Stimulated activated CD4-positive, alpha-beta T cell treated with anti-CD3 and anti-CD28 coated beads, Interleukin-4, amount 100 ng/mL, for 48 hours (primary cell): ENCODE measurements at places on chromosomes 5 and 9.

- DNase-seq: no peak
Measured at GRCh38 chr5:18764161-18764560, 1129.9 kb downstream of the TAF11L14 start.

DNA sequence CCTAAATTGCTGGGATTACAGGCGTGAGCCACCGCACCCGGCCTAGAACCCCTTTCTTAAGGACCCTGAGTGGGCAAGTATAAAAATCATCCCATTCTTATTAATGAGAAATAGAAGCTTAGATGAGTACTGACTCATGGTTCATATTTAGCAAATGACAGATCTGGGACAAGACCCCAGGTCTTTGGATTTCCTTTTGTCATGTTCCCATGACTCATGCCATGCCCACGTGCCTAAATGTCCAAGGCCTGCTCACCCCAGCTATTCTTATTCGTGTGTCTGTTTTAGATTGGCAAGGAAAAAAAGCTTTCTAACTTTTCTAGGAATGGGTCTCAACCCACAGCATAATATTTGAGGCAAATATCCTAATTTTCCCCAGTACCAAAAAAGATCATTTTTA is 57.7 kb upstream of the RPS23 start:
- no peak for DNase-seq

DNA sequence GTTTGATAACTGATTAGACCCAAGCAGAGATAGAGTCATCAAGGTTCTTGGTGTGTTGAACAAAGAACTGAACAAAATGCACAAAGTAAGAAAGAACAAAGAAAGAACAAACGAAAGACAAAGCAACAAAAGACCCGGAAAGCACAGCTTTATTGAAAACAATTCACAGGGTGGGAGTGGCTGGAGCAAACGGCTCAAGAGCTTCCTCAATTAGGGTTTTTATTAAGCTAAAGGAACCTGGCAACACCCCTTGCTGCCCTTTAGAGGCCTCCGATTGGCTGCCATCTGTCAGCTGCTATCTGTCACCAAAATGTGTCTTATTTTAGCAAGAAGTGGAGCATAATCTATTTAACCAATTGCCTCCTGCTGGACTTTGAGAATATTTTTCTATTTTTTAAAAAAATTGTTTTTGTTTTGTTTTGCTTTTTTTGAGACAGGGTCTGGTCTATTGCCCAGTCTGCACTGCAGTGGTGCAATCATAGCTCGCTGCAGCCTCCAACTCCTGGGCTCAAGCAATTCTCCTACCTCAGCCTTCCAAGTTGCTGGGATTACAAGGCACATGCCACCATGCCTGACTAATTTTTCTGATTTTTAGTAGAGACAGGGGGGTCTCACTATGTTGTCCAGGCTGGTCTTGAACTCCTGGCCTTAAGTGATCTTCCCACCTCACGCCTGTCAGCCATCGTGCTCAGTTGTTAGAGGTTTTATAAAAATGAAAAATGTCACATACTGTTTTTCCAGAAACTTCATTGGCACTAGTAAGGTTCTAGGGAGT is 7.7 kb upstream of the ABO start:
- DNase-seq: no peak

DNA sequence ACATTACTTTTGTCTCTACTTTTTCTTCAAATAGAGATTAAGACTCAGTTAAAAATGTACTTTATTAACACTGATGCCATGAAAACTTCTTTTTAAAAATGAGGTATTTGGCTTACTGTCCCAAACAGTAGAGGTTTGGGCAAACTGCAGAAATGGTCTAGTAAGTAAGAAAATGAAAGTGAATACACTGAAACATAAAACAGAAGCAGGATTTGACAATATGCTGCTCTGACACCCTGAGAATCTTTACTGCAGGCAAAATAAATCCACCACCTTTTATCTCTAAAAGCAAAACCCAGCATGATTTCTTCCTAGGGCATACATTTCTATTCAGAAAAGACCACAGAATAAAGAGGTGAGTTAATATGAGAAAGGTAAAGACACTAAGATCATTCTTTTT is 86.2 kb downstream of the SLC38A9 start:
- DNase-seq: no peak

DNA sequence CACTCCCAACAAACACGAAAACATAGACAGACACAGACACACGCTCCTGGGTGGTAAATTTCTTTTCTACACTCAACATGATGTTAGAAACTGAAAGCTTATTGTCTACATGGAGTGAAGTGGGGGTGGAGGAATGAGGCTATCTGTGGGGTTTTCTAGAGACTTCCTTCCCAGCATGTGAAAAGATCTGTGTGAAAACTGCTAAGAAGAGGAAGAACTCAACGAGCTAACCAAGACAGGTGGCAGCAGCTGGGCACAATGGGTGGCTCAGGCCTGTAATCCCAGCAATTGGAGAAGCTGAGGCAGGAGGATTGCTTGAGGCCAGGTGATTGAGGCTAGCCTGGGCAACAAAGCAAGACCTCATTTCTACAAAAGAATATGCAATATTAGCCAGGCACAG is 7.6 kb downstream of the FYB1 start:
- no peak for DNase-seq

- DNase-seq: no peak
Measured at GRCh38 chr5:77971776-77972468, 195.8 kb upstream of the TBCA start.

GRCh38 chr9:81078555-81078954 is 610.8 kb downstream of the TLE1 start:
- DNase-seq: no peak

- no peak for DNase-seq
Measured at GRCh38 chr5:179771311-179771895, 22.4 kb upstream of the LTC4S start.

- DNase-seq: no peak
Measured at GRCh38 chr5:88727705-88728313, 155.2 kb downstream of the MEF2C start.

DNA sequence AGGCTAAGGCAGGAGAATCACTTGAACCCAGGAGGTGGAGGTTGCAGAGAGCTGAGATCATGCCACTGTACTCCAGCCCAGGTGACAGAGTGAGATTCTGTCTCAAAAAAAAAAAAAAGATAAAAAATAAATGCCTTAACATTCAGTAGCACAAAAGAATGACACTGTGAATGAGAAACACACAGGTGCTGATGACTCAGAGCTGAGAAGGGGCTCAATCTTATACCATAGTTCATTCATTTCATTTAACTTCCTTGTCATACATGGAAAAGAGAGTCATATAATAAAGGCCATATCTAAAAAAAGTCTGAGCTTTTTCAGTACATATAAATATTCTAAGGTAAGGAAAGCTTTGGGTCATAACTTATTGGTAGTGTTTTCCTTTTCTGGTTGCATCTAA is 40.6 kb downstream of the WWC1 start:
- DNase-seq: no peak

- no peak for DNase-seq
Measured at GRCh38 chr5:67163863-67164595, 32.6 kb downstream of the CD180 start.

DNA sequence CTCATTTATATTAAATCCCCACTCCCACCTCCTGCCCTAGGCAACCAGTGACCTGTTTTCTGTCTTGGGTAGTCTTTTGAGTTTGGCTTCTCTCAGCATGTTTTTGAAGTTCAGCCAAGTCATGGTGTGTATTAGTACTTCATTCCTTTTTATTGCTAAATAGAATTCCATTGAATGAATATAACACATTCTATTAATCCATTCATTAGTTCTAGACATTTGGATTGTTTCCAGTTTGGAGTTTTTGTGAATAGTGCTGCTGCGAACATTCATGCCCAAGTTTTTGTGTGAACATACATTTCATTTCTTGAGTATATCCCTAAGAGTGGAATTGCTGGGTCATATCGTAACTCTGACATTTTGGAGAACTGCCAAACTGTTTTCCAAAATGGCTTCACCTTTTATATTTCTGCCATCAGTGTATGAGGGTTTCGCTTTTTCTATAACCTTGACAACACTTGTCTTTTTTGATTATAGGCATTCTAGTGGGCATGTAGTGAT is 2.7 kb downstream of the ZNF346 start:
- DNase-seq: no peak

DNA sequence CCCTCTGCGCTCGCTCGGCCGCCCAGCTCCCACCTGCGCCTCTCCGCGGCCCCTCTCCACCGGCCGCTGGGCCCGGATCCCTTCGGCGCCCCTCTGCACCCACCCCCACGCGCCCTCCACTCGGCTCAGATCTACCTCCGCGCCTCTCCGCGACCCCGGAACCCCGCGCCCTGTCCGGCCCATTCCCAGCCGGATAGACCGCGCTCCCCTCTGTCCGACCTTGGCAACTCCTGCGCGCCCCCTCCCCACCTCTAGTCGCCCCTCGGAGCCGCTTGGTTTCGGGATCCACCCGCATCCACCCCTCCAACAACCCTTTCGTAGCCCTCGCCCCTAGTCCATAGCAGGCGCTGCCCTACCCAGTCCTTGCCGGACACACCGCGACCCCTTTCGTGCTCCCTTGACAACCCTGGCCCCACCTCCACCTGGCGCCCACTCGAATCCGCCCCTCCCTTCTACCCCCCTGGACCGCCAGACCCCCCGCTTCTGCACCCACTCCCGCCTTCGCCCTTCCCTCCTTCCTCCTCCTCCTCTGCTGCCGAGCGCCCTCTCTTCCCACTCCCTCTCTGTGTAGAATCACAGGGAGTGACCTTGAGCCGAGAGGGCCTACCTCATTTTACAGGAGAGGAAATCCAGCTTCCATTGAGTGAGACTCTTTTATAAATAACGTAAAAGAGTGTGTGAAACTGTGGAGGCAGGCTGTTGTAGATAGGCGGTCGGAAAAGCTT is 525 bp upstream of the AK3 start:
- no peak for DNase-seq

GRCh38 chr9:121613009-121613752 is 38.3 kb upstream of the DAB2IP start:
- DNase-seq: no peak

GRCh38 chr5:88829054-88829453 is 53.9 kb downstream of the MEF2C start:
- DNase-seq: no peak

DNA sequence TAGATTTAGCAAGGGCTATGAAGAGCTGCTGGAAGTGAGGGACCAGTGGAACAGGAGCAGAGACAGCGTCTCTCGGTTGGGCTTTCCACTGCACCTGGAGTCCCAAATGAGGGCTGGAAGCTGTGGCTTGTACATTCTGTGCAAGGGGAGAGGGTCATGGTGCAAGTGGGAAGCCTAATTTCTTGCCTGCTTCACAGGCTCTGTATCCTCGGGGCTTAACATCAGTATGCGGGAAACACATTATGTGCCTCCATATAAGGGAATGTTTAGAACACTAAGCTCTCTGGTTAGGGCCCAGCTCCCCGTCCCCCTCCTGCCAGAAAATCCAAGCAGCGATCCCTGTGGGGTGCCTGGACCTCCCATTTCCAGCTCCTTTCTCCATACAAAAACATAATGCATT is 89.0 kb upstream of the NIPAL4 start:
- no peak for DNase-seq

- DNase-seq: no peak
Measured at GRCh38 chr5:160369990-160370712, at the start of gene C1QTNF2. C1QTNF2 (minus strand) TSS chr5:160370626; CDS start chr5:160355011, 15,615 bp downstream.

GRCh38 chr9:89436963-89437625 is 60.8 kb downstream of the SEMA4D start:
- DNase-seq: no peak

GRCh38 chr9:111661802-111662521 is 557 bp downstream of the GNG10 start:
- DNase-seq: peak; percentile 9

- no peak for DNase-seq
Measured at GRCh38 chr5:54278036-54278830, 32.1 kb downstream of the ARL15 start.

DNA sequence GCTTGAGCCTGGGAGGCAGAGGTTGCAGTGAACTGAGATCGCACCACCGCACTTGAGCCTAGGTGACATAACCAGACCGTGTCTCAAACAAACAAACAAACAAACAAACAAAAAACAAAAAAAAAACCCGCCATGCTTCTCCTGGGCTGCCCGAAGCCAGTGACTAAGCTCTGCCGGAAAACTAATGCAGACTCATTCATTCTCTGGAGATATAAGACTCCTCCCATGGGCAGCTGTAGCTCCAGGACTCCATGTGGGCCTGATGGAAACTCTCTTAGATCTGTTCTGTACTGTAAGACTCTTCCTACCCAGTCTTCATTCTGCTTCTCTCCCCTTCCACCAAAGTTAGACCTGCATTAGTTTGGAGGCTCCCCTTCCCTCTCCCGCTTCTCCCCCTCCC is 11.1 kb downstream of the GLDC start:
- DNase-seq: no peak

DNA sequence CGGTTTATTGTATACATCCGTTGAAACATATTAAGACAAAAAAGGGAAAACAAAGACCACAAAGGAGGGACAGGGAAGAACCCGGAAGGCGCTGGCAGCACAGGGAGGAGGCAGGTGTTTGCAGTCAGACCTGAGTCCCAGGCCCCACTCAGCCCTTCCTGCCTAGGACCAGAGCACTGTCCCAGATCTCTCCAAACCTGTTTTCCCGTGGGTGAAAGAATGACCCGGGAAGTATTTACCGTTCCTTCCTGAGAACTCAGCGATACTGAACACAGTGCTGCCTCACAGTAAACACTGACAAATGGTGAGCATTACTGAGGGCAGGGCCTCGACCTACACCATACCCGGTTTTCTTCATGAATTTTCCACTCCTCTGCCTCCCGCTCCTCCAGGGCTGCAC is 1.2 kb downstream of the ABO start:
- DNase-seq: no peak

GRCh38 chr9:108549184-108549583 is 306.6 kb downstream of the ACTL7B start:
- DNase-seq: no peak

- DNase-seq: no peak
Measured at GRCh38 chr9:72524820-72525540, 3.6 kb downstream of the TMC1 start.

DNA sequence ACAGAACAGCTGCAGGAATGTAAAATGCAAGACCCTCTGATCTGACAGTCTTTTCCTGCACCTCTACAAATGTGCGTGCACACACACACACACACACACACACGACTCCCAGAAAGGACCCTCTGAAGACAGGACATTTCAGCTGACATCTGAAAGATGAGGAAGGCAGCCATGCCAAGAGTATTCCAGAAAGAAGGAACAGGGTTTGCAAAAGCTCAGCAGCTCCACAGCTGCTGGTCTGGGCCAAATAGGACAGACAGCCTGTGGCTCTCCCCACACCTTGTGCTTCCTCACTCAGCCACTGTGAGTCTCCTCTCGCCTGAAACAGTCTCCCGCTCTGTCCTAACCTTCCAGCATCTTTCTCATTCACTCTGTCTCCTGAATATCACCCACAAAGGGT is 189.0 kb downstream of the PALM2AKAP2 start:
- DNase-seq: no peak

- DNase-seq: no peak
Measured at GRCh38 chr5:50717651-50718050, 51.2 kb downstream of the PARP8 start.
